ENCODE measurements at places on chromosomes 2 and 18. TPM values are rescaled to one million over a fixed set of nuclear protein-coding genes. Genes with fewer than 3 reads are reported as not detected.
A peak's percentile ranks its signal among the peaks of the same experiment; 100 is the strongest.

- no peak overlapping the region for H3K4me3 ChIP-seq
- no peaks in the 10 kb centered on the region for H3K27me3 ChIP-seq
- H3K4me1 ChIP-seq, result no peaks in the 10 kb centered on the region
- DNase-seq, result no peak
- no peaks in the 10 kb centered on the region for H3K36me3 ChIP-seq
- no peak overlapping the region for H3K27ac ChIP-seq
Measured at GRCh38 chr2:83650898-83651297, 808.2 kb downstream of the SUCLG1 start.

DNA sequence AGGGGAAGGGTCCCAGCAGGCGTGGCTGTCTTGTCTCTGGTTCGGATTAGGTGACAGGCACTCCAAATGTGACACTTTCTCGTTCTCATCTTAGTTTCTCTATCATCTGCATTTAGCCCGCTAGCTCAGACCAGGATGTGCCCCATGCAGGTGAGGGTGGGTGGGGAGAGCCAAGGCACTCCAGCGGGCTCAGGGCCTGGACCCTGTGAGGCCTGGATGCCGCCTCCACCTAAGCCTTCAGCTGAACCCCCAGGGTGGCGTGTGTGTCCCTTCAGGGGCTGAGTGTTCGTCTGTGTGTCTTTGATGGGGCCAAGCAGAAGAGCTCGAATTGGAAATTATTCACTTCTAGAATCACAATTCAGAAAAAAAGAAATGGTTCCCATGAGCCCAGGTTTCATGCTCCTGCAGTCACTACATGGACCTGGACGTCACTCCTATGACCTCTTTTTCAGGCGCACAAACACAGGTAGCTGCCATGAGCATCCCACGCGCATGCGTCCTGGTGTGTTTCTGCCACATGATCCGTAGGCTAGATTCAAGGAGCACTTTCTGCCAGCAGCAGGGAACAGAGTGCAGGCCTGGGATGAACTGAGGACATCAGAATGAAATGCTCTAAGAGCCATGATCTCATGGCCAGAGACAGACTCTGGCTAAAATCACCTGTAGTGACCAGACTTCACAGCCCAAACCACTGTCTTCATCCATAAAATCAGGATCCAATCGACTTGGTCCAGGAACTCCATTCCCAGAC is 25.8 kb downstream of the CIDEA start:
- peak overlapping the region; percentile 90 for H3K27ac ChIP-seq
- H3K36me3 ChIP-seq, result no peaks in the 10 kb centered on the region
- DNase-seq, result no peak
- H3K27me3 ChIP-seq, result no peaks in the 10 kb centered on the region

GRCh38 chr18:48048251-48048650 is 117.8 kb upstream of the SMAD2 start:
- peaks cover 6% of the 10 kb centered on the region for H3K4me1 ChIP-seq
- H3K4me3 ChIP-seq, result no peak overlapping the region
- no peaks in the 10 kb centered on the region for H3K27me3 ChIP-seq
- H3K36me3 ChIP-seq, result no peaks in the 10 kb centered on the region
- DNase-seq, result no peak

- H3K4me1 ChIP-seq, result no peaks in the 10 kb centered on the region
- H3K27me3 ChIP-seq, result no peaks in the 10 kb centered on the region
- H3K27ac ChIP-seq, result no peak overlapping the region
- no peak for DNase-seq
- no peak overlapping the region for H3K4me3 ChIP-seq
Measured at GRCh38 chr18:30920351-30920750, 122.2 kb downstream of the DSC3 start.

DNA sequence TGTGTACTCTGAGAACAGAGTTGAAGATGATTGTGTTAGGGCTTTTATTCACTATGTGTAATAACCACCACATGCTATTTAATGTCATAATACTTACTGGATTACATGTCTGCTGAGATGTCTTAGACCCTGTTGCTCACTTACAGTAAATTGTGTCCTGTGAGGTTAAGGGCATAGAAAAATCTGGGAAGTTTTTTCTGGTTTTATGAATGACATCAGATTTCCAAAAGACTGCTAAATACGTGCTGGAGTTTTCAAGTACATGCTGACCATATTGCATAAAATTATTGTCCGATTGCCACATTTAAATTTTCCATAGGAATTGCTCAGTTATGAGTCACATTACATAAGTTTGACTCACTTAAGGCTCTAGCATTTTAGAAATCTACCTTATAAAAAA is 96.7 kb upstream of the COL5A2 start:
- H3K27me3 ChIP-seq, result no peaks in the 10 kb centered on the region
- no peak overlapping the region for H3K27ac ChIP-seq
- H3K4me1 ChIP-seq, result no peaks in the 10 kb centered on the region
- no peaks in the 10 kb centered on the region for H3K36me3 ChIP-seq

- H3K27me3 ChIP-seq, result no peaks in the 10 kb centered on the region
- no peak overlapping the region for H3K27ac ChIP-seq
- no peaks in the 10 kb centered on the region for H3K4me1 ChIP-seq
Measured at GRCh38 chr2:39871291-39871761, 92.3 kb upstream of the THUMPD2 start.

GRCh38 chr18:54100920-54101470 is 123.5 kb downstream of the MBD2 start:
- no peaks in the 10 kb centered on the region for H3K4me1 ChIP-seq
- no peak overlapping the region for H3K27ac ChIP-seq
- no peak overlapping the region for H3K4me3 ChIP-seq
- no peaks in the 10 kb centered on the region for H3K27me3 ChIP-seq

DNA sequence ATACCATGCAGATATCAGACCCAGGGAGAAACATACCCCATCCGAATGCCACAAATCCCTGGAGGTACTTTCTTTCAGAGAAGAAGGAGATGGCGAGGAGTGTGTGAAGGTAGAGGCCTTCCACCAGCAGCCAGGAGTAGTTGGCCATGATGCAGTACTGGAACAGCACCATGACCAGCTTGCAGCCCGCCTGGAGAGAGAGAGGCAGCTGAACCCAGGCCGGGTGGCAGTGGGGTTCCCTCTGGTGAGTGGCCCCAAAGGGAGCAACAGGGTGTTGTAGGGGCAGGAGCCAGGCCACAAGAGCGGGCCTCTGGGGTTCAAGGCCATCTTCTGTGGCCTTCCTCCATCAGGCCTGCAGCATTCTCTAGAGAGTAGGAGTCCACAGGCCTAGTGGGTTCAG is 30.2 kb downstream of the TMEM37 start:
- H3K36me3 ChIP-seq, result no peaks in the 10 kb centered on the region
- H3K27me3 ChIP-seq, result no peaks in the 10 kb centered on the region
- no peak for DNase-seq
- H3K27ac ChIP-seq, result no peak overlapping the region
- no peaks in the 10 kb centered on the region for H3K4me1 ChIP-seq

- H3K27me3 ChIP-seq, result no peaks in the 10 kb centered on the region
- DNase-seq, result no peak
- no peaks in the 10 kb centered on the region for H3K36me3 ChIP-seq
- no peak overlapping the region for H3K27ac ChIP-seq
- no peak overlapping the region for H3K4me3 ChIP-seq
Measured at GRCh38 chr2:70630761-70631160, 77.1 kb upstream of the TGFA start.

DNA sequence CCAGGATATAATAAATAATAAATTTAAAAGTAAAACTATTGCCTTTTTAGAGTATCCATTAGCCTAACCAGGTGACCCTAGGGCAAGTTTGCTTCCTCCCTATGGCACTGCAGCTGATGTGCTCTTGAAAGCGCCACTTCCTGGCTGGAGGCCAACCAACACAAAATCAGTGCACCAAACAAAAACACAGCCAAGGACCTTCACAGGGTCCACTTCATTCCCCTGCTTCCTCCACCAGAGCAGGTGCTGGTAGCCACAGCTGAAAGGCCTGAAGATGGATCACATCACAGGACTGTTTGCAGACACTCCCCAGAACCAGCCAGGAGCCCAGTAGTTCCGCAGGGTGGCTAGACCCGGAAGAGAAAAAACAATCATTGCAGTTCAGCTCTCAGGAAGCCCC is 108.8 kb downstream of the TWIST2 start:
- no peak overlapping the region for H3K4me3 ChIP-seq
- H3K4me1 ChIP-seq, result no peaks in the 10 kb centered on the region
- peaks cover 18% of the 10 kb centered on the region for H3K27me3 ChIP-seq
- H3K36me3 ChIP-seq, result no peaks in the 10 kb centered on the region

DNA sequence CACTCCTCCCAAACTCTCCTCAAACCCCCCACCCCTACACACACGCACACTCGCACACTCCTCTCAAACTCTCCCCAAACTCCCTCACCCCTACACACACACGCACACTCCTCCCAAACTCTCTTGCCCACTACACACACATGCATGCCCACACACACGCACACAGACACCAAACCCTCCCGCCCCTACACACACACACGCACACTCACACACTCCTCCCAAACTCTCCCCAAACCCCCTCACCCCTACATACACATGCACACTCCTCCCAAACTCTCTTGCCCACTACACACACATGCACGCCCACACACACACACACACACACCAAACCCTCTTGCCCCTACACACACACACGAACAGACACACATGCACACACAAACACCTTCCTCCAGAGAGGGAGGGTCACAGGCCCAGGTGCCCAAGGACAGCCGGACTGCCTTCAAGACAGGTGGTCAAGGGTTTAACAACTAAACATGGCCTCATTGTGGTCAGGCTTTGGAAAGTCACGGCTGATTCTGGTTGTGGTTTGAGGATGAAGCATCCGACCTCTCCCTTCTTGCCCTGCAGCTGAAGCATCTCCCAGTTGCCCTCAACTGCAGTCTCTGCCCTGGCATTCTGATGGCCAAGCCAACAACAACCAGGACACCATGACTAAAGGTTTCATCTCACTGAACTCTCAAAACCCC is 72.3 kb upstream of the SNTG2 start:
- H3K36me3 ChIP-seq, result no peaks in the 10 kb centered on the region
- H3K27me3 ChIP-seq, result no peaks in the 10 kb centered on the region
- H3K4me3 ChIP-seq, result no peak overlapping the region
- no peaks in the 10 kb centered on the region for H3K4me1 ChIP-seq
- H3K27ac ChIP-seq, result no peak overlapping the region

GRCh38 chr2:120846406-120847095 is 110.9 kb downstream of the GLI2 start:
- H3K27ac ChIP-seq, result no peak overlapping the region
- no peaks in the 10 kb centered on the region for H3K36me3 ChIP-seq
- no peak for DNase-seq
- no peak overlapping the region for H3K4me3 ChIP-seq

DNA sequence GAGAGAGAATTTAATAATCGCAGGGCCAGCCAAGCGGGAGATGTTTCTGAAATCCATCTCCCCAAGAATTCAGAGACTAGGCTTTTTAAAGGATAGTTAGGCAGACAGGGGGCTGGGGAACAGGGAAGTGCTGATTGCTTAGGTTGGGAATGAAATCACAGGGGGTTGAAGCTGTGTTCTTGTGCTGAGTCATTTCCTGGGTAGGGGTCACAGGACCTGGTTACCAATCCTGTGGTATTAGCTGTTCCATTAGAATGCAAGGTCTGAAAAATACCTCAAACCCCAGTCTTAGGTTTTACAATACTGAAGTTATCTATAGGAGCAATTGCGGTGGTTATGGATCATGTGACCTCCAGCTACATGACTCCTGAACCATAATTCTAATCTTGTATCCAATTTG is 4.6 kb downstream of the SP140 start:
- H3K27me3 ChIP-seq, result no peaks in the 10 kb centered on the region
- no peak overlapping the region for H3K27ac ChIP-seq
- H3K36me3 ChIP-seq, result no peaks in the 10 kb centered on the region

DNA sequence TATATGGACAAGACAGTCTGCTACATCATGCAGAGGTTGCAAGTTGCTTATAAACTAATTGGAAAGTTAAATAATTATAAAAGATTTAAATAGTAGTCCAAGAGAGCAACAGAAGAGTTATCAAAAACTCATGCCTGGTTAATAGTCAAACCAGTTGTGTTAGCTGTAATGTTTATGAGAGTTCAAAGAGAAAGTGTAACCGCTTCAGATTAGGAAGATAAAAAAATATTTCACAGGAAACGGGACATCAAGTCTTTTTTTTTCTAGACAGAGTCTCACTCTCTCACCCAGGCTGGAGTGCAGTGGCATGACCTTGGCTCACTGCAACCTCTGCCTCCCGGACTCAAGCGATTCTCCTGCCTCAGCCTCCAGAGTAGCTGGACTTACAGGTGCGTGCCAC is 34.6 kb upstream of the RNF125 start:
- H3K36me3 ChIP-seq, result no peaks in the 10 kb centered on the region
- H3K27ac ChIP-seq, result no peak overlapping the region
- H3K27me3 ChIP-seq, result no peaks in the 10 kb centered on the region
- no peak overlapping the region for H3K4me3 ChIP-seq
- H3K4me1 ChIP-seq, result no peaks in the 10 kb centered on the region

DNA sequence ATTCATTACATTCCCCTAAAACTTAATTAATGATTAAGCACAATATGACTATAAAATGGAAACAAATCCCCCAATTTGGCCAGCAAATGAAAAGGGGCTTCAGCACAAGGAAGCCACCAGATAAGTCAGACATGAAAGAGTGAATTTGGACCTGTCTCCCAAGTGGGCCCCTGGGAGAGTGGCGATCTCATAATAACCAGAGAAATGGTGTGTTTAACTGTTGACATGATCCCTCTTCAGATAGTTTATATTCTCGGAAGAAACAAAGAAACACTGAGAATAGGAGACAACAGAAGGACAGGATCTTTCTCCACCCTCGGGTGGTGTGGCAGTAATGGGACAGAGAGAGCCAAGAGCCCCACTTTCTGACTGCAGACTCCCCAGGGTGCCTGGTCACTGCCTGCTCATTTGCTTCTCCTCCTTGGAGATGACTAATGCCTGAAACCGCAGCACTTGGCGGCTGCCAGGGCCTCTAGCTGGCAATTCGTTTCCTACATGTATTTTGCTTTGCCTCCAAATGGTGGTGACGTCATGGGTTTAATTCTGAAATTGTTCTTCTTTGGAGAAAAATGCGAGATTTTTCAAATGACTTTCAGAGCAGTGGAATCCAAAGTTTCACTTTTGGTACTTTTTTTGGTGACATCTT is 46.4 kb upstream of the SPP2 start:
- H3K4me1 ChIP-seq, result no peaks in the 10 kb centered on the region
- H3K27ac ChIP-seq, result no peak overlapping the region
- no peaks in the 10 kb centered on the region for H3K27me3 ChIP-seq
- H3K4me3 ChIP-seq, result no peak overlapping the region
- DNase-seq, result no peak

GRCh38 chr2:169512525-169512924 is 3.0 kb downstream of the KLHL41 start:
- H3K36me3 ChIP-seq, result no peaks in the 10 kb centered on the region
- no peak overlapping the region for H3K27ac ChIP-seq
- no peaks in the 10 kb centered on the region for H3K27me3 ChIP-seq
- DNase-seq, result no peak
- no peak overlapping the region for H3K4me3 ChIP-seq

The TRABD2A gene
- 6.5 TPM for total RNA-seq

The MFSD2B gene
- 0.35 TPM for total RNA-seq

The SERPINB11 gene
- not detected for total RNA-seq

The LTBP1 gene
- 36.0 TPM for total RNA-seq

The TEKT4 gene
- total RNA-seq, result not detected

The ACADL gene
- total RNA-seq, result 41.6 TPM

The STAT4 gene
- 8.0 TPM for total RNA-seq

The ELOA2 gene
- not detected for total RNA-seq

The RPE gene
- 47.7 TPM for total RNA-seq

The SOX11 gene
- total RNA-seq, result 0.84 TPM

The TCF23 gene
- not detected for total RNA-seq

The UGGT1 gene
- total RNA-seq, result 45.9 TPM
